HCT116 (cell line): ENCODE measurements at places on chromosomes 12 and 14.

DNA sequence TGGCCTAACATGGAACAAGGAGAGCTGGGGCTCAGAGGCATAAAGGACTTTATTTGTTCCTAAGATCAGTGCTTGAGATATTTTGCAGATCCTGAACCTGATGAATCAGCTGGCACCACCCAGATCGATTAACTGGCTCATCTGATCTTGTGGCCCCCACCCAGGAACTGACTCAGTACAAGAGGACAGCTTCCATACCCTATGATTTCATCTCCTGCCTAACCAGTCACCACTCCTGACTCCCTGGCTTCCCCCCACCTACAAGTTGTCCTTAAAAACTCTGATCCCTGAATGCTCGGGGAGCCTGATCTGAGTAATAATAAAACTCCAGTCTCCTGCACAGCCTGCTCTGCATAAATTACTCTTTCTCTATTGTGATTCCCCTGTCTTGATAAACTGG is 5.1 kb downstream of the C12orf56 start:
- peak; percentile 47 for DNase-seq

DNA sequence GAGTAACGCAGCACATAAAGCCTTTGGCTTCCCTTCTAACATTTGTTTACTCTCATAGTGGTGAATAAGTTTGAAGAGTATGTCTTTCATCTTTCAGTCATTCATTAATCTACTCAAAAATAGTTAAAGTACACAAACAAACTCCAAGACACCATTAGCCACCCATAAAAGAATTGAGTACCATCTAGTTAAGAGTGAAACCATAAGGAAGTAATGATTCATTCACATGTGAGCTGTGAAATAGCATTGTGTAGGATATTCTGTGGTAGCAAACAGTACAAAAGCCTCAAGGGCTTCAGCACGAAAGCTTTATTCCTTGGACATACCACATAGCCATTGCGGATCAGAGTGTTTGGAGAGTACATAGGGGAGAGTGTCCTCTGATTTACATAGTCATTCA is 13.9 kb downstream of the SYT1 start:
- no peak for DNase-seq

- no peak for DNase-seq
Measured at GRCh38 chr12:68378872-68379606, 46.9 kb upstream of the MDM1 start.

DNA sequence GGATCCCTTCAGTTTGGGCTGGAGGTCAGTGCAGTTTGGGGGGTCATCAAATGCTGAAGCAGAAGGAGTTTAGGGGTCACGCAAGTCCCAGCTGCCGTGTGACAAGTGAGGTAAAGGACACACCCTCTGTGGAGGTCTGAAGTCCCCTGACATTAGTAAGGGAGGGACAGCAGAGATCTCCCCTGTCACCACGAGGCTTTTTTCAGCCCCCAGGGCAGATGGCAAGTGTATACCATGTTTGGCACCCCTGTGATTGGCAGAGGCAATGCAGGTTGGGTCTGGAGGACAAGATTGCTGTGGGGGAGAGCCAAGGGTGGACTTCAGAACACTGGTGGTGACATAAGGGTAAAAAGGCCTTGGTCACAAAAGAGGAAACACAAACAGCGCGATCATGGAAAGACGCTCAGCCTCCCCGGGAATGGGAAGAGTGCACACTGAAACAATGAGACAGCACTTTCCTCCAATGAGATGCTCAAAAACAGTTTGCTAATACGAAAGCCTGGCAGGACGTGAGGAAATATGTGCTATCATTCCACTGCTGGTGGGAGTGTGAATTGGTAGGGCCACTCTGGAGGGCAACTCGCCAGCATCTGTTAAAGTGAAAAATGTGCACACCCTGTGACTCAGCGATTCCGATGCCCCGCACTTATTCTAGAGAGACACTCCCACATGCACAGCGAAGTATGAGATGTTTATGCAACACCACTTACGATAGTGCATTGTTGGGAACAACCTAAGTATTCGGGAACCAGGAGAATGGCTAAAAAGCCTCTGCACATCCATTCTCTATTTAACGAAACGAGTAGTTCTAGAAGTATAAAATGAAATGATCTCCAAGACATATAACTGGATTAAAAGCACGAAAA is 14.4 kb upstream of the CD27 start:
- peak; percentile 76 for DNase-seq

- DNase-seq: no peak
Measured at GRCh38 chr12:123354600-123354999, 10.0 kb downstream of the SBNO1 start.

- no peak for DNase-seq
Measured at GRCh38 chr14:52798826-52799225, 7.4 kb upstream of the GNPNAT1 start.

DNA sequence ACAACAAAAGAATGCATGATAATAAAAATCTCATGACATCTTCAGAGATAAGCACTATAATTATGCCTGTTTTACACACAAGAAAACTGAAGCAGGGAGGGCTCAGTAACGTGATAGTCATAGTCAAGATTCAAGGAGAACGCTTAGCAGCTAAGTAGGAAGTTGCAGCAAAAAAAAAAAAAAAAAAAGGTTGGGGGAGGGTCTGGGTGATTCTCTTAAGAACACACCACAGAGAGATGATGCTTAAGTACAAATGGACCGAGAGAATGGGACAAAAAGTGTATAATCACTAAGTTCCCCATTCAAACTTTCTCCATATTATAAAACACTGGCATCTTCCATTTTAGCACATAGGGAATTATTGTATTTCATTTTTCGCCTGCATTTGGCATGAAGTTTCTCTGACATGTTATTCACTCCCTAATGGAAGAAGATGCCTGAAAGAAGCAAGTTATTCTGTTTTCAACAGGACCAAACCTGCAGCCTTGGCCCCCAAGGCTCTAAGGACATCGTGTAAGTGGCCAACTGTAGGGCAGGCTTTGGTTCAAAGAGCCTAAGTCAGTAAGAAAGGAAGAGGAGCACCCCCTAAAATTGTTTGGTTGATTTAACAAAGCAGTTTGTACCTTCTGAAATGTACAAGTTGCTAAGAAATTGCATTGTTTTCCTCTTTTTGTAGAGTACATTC is 142.9 kb upstream of the TMPO start:
- DNase-seq: no peak

- no peak for DNase-seq
Measured at GRCh38 chr14:54931598-54932340, 29.1 kb upstream of the GCH1 start.
